ENCODE measurements at places on chromosomes 7 and 10.

DNA sequence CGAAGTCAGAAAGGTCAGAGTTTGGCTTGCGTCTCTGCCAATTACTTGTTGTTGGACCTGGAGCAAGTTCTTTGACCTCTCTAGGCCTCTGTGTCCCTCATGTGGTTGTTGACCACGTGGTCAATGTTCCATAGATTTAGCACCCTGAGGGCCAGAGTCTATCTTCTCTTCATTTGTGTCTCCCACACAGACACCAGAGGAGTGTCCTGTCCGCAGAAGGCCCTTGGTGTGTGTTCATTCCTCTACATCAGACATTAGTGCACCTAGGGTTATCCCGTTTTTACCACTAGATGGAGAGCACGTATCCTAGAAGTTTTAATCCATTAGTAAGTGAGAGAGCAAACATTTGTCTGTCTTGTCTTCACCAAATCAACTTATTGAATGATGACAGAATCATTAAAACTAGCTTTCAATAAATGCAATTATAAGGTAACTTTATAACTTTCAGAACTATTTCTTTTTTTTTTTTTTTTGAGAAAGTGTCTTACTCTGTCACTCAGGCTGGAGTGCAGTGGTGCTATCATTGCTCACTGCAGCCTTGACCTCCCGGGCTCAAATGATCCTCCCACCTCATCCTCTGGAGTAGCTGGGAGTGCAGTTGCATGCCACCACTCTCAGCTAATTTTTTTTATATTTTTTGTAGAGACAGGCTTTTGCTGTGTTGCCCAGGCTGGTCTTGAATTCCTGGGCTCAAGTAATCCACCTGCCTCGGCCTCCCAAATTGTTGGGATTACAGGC lies 122.5 kb upstream of the ANKRD1 start:
- peak; percentile 49 for DNase-seq

- no peak for DNase-seq
These were observed 36.1 kb upstream of the ARMC3 start for GRCh38 chr10:22891797-22892196.

DNA sequence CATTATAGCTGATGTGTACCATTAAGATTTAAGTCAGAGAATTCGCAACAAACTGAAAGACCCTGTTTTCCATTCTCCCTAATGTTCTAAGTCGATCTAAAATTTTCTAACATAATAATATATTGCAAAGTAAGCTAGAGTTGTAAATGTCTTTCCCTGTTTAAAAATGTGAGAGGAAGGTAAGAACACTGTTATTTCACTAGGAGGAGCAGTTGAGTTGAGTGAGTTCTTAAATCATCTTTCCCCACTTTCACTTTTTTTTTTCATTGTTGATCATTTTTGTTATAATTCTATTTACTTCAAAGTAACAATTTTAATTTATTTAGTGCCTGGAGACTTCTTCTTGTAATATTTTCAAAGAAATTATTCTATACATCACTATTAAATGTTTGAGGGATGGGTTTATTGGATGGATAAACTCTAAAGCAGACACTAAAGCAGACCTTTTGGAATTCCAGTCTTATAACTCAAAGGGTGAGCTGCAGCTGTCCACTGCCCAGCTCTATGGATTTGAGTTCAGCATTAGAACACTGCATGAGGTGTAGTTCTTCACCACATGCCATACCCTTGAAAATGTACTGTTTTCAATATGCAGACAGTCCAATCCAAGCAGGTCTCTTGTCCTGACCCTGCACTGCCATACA lies 181.3 kb upstream of the FZD1 start:
- peak; percentile 27 for DNase-seq

DNA sequence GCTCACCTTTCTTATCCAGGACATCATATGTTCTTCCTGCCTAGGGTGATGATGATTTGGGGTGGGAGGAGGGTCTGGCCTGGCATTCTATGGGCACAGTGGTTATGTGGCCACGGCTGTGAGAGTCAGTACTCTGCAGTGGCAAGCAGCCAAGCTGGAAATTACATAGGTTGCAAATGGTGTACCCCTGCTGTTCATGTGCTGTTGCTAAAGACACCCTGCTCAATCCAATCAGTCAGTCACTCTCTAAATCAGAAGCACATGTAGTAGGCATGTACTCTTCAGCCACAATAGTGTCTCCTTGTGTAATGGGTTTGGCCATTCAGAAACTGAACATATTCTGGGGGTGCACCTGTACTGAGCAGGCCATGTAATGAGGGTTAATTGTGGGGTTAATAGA lies 449.1 kb upstream of the ANKRD30A start:
- no peak for DNase-seq

- DNase-seq = no peak
These were observed 29.9 kb upstream of the RAPGEF5 start for GRCh38 chr7:22386865-22387264.

- DNase-seq = peak; percentile 6
These were observed 231.7 kb upstream of the CNTNAP2 start for GRCh38 chr7:145884716-145885514.

- peak; percentile 54 for DNase-seq
These were observed 27.8 kb downstream of the MRC1 start for GRCh38 chr10:17836942-17837341.

DNA sequence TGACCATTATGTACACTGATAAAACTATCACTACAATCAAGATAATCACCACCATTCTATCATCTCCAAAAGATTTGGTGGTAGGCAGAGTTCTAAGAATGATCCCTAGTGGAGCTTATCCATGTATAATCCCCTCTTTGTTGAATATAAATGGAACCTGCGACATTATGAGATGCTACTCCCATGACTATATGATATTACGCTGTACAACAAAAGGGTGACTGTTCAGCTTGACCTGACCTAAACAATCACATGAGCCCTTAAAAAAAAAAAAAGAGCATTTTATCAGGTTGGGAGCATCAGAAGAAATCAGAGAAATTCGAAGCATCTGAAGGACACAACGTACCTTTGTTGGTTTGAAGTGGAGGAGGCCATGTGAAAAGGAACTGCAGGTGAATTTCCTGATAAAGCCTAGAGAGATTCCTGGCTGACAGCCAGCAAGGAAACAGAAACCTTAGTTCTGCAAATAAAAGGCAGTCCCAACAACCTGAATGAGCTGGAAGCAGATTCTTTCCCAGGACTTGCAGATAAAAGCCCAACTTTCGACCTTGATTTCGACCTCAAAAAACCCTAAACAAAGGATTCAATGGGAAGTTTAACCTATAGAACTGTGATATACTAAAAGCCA lies 270.7 kb downstream of the ADRA2A start:
- no peak for DNase-seq

GRCh38 chr7:110856704-110857103 lies 234.2 kb upstream of the LRRN3 start:
- DNase-seq = no peak

DNA sequence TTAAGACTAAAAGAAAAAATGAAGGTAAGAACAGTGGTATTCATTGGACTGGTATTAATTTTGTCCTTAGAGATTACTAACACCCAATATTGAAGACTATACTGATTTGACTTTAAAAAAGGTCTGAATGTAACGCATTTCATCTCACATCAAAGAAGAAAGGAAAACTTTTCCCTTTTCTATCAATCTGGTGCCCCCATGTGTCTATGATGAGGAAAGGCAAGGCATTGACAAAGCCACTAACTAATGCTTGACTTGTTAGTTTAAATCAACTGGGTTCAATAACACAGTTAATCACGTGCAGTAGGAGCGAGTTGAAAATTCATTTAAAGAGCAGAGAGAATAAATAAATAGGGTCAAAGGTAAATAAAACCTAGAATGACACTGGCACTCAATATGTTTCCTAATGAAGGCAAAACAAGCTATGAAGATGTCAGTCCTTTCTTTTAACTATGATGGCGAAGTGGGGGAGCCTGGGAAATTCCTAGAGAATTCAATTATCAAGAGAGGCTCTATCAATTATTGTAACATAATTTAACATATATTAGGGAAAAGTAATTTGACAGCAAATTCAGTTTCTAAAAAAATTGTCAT lies 180.9 kb downstream of the ANK3 start:
- peak; percentile 79 for DNase-seq

DNA sequence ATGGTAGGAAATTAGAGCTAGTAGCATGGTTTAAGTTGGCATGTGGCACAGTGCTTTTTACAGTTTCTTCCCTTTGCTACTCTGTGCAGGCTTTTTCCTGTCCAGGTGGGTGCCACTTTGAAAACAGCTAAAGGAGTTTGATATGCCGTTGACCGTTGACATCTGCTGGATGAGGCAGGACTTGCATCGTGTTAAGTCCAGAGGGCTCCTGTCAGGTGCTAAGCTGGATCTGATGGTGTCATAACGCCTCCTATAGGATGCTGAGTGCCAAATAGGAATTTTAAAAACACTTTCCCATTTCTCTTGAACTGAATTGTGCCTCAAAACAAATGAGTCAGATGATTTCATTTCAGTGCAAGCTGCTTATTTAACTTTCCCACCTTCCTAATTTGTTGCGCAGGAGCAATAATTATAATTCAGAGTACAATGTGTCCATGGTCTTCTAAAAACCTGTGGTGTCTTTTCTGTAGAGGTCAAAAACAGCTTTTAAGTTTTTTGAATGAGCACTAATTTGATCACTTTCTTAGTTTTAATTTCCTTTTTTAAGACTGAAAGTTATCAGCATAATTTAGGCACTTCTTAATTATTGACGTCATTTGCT lies 178.3 kb downstream of the CDCA7L start:
- peak; percentile 63 for DNase-seq

Data from OCI-M1 (cell line).